Right atrium auricular region (tissue), 2 donors: ENCODE measurements at places on chromosomes 7 and 10. TPM values are rescaled to one million over a fixed set of nuclear protein-coding genes. Genes with fewer than 3 reads are reported as not detected.
A peak's percentile ranks its signal among the peaks of the same experiment; 100 is the strongest.

GNGT1 gene
- not detected for total RNA-seq

PDE1C gene
- total RNA-seq: 47.8 TPM

CLDN15 gene
- total RNA-seq: 50.2 TPM

STEAP4 gene
- 44.2 TPM for total RNA-seq

DNA sequence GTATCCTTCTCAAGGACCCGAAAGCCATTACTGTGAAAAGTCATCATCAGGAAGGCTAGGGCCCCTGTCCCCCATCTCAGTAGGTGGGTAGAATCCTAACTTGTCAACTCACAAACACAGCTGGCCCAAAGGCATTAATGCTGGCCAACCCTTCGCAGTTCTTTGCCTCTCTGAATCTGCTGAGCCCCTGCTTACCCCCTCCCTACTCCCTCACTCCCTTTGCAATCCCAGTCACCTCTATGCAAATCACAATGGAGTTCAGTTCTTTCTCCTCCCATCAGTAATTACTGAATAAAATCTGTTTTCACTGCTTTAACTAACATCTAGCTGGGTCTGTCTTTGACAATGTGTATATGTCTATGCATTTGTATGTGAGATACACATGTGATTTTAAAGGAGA lies 38.1 kb upstream of the AOAH start:
- H3K36me3 ChIP-seq: no peaks in the 10 kb centered on the region
- H3K27ac ChIP-seq: no peak overlapping the region
- H3K4me1 ChIP-seq: no peaks in the 10 kb centered on the region
- no peaks in the 10 kb centered on the region for H3K27me3 ChIP-seq
- no peak for DNase-seq

DNA sequence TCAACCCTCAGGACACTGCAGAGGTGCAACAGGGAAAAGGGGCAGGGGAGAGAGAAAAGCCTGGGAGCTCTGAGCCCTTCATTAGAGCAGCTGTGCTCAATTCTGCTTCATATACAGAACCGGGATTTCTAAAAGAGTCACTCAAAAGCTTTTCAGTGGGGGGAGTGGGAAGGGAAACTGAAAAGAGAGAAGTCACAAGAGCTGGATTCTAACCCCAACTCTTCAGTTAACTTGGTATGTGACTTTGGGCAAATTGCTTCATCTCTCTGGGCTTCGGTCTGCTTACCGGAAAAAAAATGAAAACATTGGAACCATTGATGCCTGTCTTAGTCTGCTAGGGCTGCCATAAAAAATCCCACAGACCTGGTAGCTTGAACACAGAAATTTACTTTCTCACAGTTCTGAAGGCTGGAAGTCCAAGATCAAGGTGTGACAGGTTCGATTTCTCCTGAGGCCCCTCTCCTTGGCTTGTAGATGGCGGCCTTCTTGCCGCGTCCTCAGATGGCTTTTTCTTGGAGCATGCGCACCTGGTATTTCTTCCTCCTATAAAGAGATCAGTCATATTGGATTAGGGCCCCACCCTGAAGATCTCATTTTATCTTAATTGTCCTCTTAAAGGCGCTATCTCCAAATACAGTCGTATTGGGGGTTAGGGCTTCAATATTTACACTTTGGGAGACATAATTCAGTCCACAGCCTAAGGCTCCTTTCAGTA lies 118.3 kb upstream of the KMT2E start:
- no peaks in the 10 kb centered on the region for H3K36me3 ChIP-seq
- no peak for DNase-seq
- H3K4me1 ChIP-seq: no peaks in the 10 kb centered on the region
- no peak overlapping the region for H3K27ac ChIP-seq
- H3K4me3 ChIP-seq: no peak overlapping the region

DNA sequence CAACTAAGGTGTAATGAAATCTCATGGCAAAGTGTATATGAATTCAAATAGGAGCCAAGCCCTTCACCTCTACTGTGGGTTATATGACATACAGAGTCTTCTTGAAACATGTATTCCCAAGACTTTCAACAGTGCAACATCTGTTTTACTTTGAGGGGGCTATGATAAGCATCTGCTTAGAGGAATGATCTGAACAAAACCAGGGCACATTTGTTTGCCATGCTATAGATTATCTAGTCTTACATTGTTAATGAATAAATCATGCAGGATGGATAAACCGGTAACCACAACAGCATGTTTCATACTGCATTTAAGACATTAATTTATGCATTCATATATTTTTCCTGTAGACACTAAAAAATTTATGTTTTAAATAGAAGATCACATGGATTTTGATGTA lies 1021.9 kb downstream of the LRMDA start:
- no peaks in the 10 kb centered on the region for H3K27me3 ChIP-seq
- no peaks in the 10 kb centered on the region for H3K36me3 ChIP-seq
- no peak overlapping the region for H3K4me3 ChIP-seq

DNA sequence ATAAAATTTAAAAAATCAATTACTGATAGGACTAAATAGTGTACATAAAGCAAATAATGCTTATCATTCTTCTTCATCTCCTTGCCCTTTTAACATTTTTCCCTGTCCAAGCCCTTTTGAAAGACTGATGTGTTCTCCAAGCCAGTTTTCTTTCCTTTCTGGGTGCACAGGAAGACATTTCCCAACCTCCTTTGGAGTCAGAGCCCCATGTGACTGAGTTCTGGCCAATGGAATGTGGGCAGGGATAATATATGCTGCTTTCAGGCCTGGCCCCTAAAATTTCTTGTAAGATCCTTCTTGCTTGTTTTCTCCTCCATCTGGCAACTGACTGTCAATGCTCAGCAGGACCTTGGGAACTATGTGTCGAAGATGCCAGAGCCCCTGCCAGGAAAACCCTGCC lies 197.5 kb downstream of the EMX2 start:
- H3K36me3 ChIP-seq: no peaks in the 10 kb centered on the region
- peaks cover 2% of the 10 kb centered on the region for H3K27me3 ChIP-seq
- no peaks in the 10 kb centered on the region for H3K4me1 ChIP-seq
- H3K27ac ChIP-seq: no peak overlapping the region
- no peak for DNase-seq
- no peak overlapping the region for H3K4me3 ChIP-seq

DNA sequence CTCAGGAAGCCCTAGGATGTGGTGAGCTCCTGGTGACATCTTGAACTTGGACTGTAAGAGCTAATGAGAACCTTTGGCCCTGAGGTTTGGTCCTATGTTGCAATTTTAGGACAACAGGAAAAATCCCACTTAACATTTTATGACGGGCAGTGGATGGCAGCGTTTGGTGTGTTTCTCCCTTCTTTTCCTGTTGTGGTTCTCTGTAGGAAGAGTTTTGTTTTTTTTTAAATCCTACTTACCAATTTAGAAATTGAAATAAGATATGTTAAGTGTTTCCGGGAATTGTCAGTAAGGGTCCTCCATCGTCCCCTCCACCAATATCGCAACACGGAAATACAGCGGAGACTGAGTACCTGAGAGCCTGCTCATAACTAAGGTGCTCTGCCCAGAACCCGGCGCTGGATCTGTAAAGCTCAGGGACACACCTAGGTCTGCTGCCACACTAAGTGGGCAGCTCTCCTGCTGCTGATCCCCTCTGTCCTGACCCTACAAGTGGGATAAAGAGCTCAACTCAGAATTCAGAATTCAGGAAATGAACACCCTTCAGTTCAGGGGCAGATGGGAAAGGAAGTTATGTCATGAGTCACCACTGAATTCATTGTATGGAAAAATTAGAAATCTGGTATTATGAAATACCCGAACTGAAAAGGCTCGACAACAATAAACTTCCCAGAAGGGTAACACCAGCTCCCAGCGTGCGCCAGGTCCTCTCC lies 9.1 kb upstream of the PROSER2 start:
- H3K27ac ChIP-seq: no peak overlapping the region
- H3K36me3 ChIP-seq: no peaks in the 10 kb centered on the region
- no peak overlapping the region for H3K4me3 ChIP-seq
- no peaks in the 10 kb centered on the region for H3K4me1 ChIP-seq

DNA sequence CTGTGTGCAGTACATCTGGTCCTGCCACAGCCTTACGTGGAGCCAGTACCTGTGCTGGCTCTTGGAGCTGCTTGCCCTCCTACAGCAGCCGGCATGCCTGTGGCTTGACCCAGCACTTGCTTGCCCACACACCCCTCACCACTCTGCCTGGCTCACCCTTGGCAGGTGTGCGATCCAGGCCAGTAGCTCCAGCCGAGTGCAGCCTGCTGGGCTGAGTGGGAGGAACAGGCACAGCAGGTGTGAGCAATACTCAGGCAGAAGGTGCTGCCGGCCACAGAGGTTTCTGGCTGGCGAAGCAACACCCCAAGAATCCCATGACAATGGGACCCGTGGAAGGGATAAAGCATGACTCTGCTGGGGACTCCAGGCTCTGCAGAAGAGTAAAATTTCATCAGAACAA lies 173.5 kb upstream of the ADCY1 start:
- DNase-seq: no peak
- H3K36me3 ChIP-seq: no peaks in the 10 kb centered on the region
- no peaks in the 10 kb centered on the region for H3K4me1 ChIP-seq
- no peaks in the 10 kb centered on the region for H3K27me3 ChIP-seq

- H3K4me1 ChIP-seq: no peaks in the 10 kb centered on the region
- DNase-seq: no peak
- no peaks in the 10 kb centered on the region for H3K36me3 ChIP-seq
- no peak overlapping the region for H3K27ac ChIP-seq
Measured at GRCh38 chr7:95811846-95812445, 39.6 kb downstream of the DYNC1I1 start.

DNA sequence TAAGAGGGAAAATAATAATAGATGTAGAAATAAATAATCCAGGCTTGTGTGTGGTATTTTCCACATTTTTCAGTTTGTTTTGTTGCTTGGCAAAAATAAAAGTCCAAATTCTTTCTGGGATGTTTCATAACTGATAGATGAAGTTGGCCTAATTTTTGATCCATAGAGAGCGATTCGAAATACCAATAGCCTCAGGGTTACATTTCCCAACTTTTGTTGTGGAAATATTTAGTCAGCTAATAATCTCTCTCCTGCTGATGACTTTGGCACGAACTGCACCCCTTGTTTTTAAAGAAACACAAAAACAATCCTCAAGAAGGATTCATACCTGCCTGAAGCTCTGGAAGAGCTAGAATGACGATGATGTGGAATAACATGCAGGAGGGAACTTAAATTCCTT lies 483.2 kb downstream of the ADRA2A start:
- H3K4me1 ChIP-seq: no peaks in the 10 kb centered on the region
- no peaks in the 10 kb centered on the region for H3K27me3 ChIP-seq
- no peaks in the 10 kb centered on the region for H3K36me3 ChIP-seq
- DNase-seq: no peak
- H3K4me3 ChIP-seq: no peak overlapping the region
- no peak overlapping the region for H3K27ac ChIP-seq

DNA sequence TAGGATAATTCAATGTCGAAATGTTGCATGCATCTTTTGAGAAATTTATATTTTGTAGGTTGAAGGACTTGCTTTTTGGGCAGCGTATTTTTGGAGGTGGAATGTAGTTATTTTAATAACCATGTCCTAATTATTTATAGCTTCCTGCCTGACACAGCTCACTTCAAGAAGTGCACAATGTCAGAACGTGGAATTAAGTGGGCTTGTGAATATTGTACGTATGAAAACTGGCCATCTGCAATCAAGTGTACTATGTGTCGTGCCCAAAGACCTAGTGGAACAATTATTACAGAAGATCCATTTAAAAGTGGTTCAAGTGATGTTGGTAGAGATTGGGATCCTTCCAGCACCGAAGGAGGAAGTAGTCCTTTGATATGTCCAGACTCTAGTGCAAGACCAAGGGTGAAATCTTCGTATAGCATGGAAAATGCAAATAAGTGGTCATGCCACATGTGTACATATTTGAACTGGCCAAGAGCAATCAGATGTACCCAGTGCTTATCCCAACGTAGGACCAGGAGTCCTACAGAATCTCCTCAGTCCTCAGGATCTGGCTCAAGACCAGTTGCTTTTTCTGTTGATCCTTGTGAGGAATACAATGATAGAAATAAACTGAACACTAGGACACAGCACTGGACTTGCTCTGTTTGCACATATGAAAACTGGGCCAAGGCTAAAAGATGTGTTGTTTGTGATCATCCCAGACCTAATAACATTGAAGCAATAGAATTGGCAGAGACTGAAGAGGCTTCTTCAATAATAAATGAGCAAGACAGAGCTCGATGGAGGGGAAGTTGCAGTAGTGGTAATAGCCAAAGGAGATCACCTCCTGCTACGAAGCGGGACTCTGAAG lies 620 bp downstream of the ZRANB1 start:
- H3K27ac ChIP-seq: peak overlapping the region; percentile 41
- no peaks in the 10 kb centered on the region for H3K27me3 ChIP-seq
- H3K4me1 ChIP-seq: no peaks in the 10 kb centered on the region
- peaks cover 3% of the 10 kb centered on the region for H3K36me3 ChIP-seq

GRCh38 chr7:93972029-93972725 lies 32.0 kb downstream of the BET1 start:
- no peaks in the 10 kb centered on the region for H3K27me3 ChIP-seq
- no peak for DNase-seq
- H3K4me3 ChIP-seq: no peak overlapping the region
- H3K27ac ChIP-seq: no peak overlapping the region

- H3K27me3 ChIP-seq: no peaks in the 10 kb centered on the region
- no peaks in the 10 kb centered on the region for H3K4me1 ChIP-seq
- no peak overlapping the region for H3K4me3 ChIP-seq
- H3K36me3 ChIP-seq: no peaks in the 10 kb centered on the region
Measured at GRCh38 chr10:54854843-54855242, 53.8 kb upstream of the PCDH15 start.

- no peaks in the 10 kb centered on the region for H3K4me1 ChIP-seq
- no peak overlapping the region for H3K4me3 ChIP-seq
- H3K27me3 ChIP-seq: no peaks in the 10 kb centered on the region
- H3K27ac ChIP-seq: no peak overlapping the region
- no peaks in the 10 kb centered on the region for H3K36me3 ChIP-seq
Measured at GRCh38 chr7:32779167-32779566, 112.4 kb downstream of the KBTBD2 start.

- H3K27me3 ChIP-seq: no peaks in the 10 kb centered on the region
- no peak for DNase-seq
- H3K4me1 ChIP-seq: no peaks in the 10 kb centered on the region
- H3K4me3 ChIP-seq: no peak overlapping the region
- peak overlapping the region; percentile 94 for H3K27ac ChIP-seq
- H3K36me3 ChIP-seq: no peaks in the 10 kb centered on the region
Measured at GRCh38 chr10:95286707-95287106, 4.1 kb downstream of the PDLIM1 start.

- H3K4me1 ChIP-seq: no peaks in the 10 kb centered on the region
- no peaks in the 10 kb centered on the region for H3K27me3 ChIP-seq
- DNase-seq: no peak
- no peak overlapping the region for H3K27ac ChIP-seq
- no peak overlapping the region for H3K4me3 ChIP-seq
Measured at GRCh38 chr10:77855404-77856155, 71.0 kb downstream of the DLG5 start.

DNA sequence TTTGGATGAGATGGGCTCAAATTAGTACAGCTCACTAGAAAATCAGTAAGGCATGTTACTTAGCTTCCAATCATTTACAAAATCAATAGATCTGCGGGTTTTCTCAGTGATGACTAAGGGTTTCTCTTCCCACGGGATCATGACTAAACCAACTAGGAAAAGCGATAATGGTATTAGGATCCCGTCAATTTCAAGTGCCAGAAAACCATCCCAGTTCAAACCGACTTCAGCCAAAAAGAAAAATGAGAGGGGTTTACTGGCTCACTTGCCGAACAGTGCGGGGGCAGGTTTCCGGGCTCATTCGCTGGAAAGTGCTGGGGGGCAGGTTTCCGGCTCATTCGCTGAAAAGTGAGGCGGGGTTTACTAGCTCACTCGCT lies 62.1 kb upstream of the LYZL2 start:
- H3K27ac ChIP-seq: no peak overlapping the region
- no peak overlapping the region for H3K4me3 ChIP-seq
- H3K36me3 ChIP-seq: no peaks in the 10 kb centered on the region
- H3K4me1 ChIP-seq: no peaks in the 10 kb centered on the region

- no peaks in the 10 kb centered on the region for H3K27me3 ChIP-seq
- DNase-seq: no peak
- H3K4me1 ChIP-seq: no peaks in the 10 kb centered on the region
Measured at GRCh38 chr10:92810934-92811532, 37.3 kb upstream of the EXOC6 start.
